ENCODE measurements at places on chromosomes 2 and 18. TPM values are rescaled to one million over a fixed set of nuclear protein-coding genes. Genes with fewer than 3 reads are reported as not detected.

- no peak overlapping the region for H3K27ac ChIP-seq
- H3K36me3 ChIP-seq = no peaks in the 10 kb centered on the region
- DNase-seq = no peak
- H3K4me3 ChIP-seq = no peak overlapping the region
Observed at GRCh38 chr2:75497256-75497655, 63.5 kb downstream of the EVA1A start.

DNA sequence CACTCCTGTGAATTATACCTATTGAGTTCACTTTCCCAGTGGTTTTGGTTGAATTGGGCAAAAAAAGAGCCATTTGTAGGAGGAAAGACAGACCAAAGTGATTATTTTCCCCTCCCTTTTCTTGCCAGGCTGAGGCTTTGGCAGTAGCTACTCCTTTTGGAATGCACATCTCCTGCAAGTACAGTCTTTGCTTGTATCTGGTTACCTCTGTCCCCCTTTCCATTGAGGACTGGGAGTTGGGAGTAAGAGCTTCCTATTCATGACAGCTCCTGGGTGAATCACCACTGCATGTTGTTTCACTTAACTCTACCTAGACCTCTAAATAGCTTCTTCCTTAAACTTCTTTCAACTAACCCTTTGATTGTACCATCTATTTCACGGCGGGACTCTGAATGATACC is 695.3 kb upstream of the ZNF804A start:
- H3K4me3 ChIP-seq = no peak overlapping the region
- H3K27me3 ChIP-seq = no peaks in the 10 kb centered on the region
- no peak for DNase-seq
- no peak overlapping the region for H3K27ac ChIP-seq
- no peaks in the 10 kb centered on the region for H3K36me3 ChIP-seq

GRCh38 chr2:10162586-10163497 is 40.3 kb downstream of the RRM2 start:
- no peak overlapping the region for H3K27ac ChIP-seq
- H3K27me3 ChIP-seq = no peaks in the 10 kb centered on the region
- no peak overlapping the region for H3K4me3 ChIP-seq
- no peaks in the 10 kb centered on the region for H3K36me3 ChIP-seq
- peaks cover 6% of the 10 kb centered on the region for H3K4me1 ChIP-seq

GRCh38 chr2:216179015-216179414 is 69.9 kb downstream of the XRCC5 start:
- no peak overlapping the region for H3K4me3 ChIP-seq
- H3K36me3 ChIP-seq = no peaks in the 10 kb centered on the region
- H3K27me3 ChIP-seq = no peaks in the 10 kb centered on the region

- no peak for DNase-seq
- no peaks in the 10 kb centered on the region for H3K36me3 ChIP-seq
- peaks cover 7% of the 10 kb centered on the region for H3K4me1 ChIP-seq
- no peak overlapping the region for H3K4me3 ChIP-seq
Observed at GRCh38 chr2:236633219-236633570, 63.6 kb downstream of the ACKR3 start.

DNA sequence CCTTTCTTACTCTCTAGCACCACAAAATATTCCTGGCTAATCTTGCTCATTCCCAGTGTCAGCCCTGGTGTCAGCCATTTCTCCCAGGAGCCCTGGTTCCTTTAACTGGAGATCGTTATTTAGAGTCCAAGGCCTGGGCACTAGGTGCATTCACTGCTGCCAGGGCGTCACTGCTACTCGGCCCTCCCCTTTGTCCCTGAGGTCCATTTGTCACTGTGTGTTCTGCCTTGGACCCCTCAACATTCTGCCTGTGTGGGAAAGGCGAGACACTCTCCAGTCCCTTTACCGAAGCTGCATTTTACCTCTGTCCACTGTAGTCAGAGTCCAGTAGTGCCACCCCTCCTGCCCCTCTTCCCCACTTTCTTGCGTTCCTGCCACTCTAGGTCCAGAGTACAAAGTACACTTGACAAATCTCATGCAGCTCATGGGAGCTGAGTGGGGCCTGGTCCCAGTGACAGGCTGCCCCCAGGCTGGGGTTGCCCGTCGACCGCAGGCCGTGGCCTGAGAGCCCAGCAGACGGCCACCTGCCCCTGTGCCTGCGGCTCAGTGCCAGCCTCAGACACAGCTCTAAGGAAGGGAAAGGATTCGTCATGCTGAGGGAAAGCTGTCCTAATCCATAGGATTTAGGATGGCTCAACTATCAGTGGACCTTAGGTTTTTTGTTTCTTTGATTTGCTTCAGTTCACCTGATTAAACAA is 52.1 kb downstream of the COPS8 start:
- H3K4me3 ChIP-seq = no peak overlapping the region
- H3K36me3 ChIP-seq = no peaks in the 10 kb centered on the region
- no peaks in the 10 kb centered on the region for H3K27me3 ChIP-seq
- H3K4me1 ChIP-seq = no peaks in the 10 kb centered on the region
- DNase-seq = no peak

- peaks cover 13% of the 10 kb centered on the region for H3K4me1 ChIP-seq
- no peak for DNase-seq
- H3K27me3 ChIP-seq = no peaks in the 10 kb centered on the region
- no peaks in the 10 kb centered on the region for H3K36me3 ChIP-seq
Observed at GRCh38 chr18:47175283-47175897, 774 bp downstream of the IER3IP1 start.

GRCh38 chr2:73984922-73985307 is 205 bp downstream of the TET3 start:
- H3K36me3 ChIP-seq = no peaks in the 10 kb centered on the region
- peak overlapping the region; percentile 66 for H3K4me3 ChIP-seq
- peaks cover 64% of the 10 kb centered on the region for H3K4me1 ChIP-seq
- H3K27ac ChIP-seq = peak overlapping the region; percentile 99

- H3K27ac ChIP-seq = no peak overlapping the region
- no peak overlapping the region for H3K4me3 ChIP-seq
- no peaks in the 10 kb centered on the region for H3K27me3 ChIP-seq
Observed at GRCh38 chr18:65938592-65939372, 188.0 kb downstream of the CDH7 start.

- no peaks in the 10 kb centered on the region for H3K36me3 ChIP-seq
- H3K4me3 ChIP-seq = no peak overlapping the region
- no peaks in the 10 kb centered on the region for H3K27me3 ChIP-seq
- H3K27ac ChIP-seq = no peak overlapping the region
Observed at GRCh38 chr2:96934831-96935540, 51.4 kb downstream of the FAM178B start.

GRCh38 chr2:165905854-165906253 is 47.7 kb downstream of the TTC21B start:
- H3K27ac ChIP-seq = no peak overlapping the region
- H3K27me3 ChIP-seq = no peaks in the 10 kb centered on the region
- no peak overlapping the region for H3K4me3 ChIP-seq
- DNase-seq = no peak
- no peaks in the 10 kb centered on the region for H3K36me3 ChIP-seq

- no peak overlapping the region for H3K4me3 ChIP-seq
- H3K27me3 ChIP-seq = no peaks in the 10 kb centered on the region
- no peaks in the 10 kb centered on the region for H3K36me3 ChIP-seq
- no peaks in the 10 kb centered on the region for H3K4me1 ChIP-seq
Observed at GRCh38 chr2:151771599-151772358, 37.5 kb upstream of the NEB start.

Gene TRIM54
- total RNA-seq = not detected

Gene HOXD13
- 33.9 TPM for total RNA-seq

Gene VSNL1
- 12.1 TPM for total RNA-seq

Gene FKBP7
- 44.9 TPM for total RNA-seq

Gene TBC1D8
- total RNA-seq = 15.8 TPM

Gene RFX8
- not detected for total RNA-seq

All from hepatocyte (in vitro differentiated cells).